ENCODE measurements at places on chromosomes 7 and 10.

GRCh38 chr7:39051707-39052106 lies 74.0 kb downstream of the POU6F2 start:
- no peak for DNase-seq

DNA sequence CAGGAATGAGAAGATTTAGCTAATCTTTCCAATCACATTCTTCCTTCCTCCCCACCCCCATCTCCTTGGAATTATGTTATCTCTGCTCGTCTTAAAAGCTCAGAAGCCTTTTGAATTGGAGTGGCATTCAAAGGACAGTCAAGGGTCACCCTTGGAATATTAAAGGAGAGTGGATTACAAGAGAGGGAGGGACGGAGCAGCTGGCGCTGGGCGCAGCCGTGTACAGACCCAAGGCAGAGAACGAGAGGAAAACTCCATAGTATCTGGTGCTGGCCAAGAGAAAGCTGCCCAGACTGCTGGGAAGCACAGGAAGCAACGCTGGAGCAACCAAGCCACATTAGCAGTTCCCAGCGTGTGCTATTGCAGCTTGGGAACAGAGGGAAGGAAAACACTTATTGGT lies 95.7 kb downstream of the POU6F2 start:
- DNase-seq = no peak

- DNase-seq = no peak
Measured at GRCh38 chr10:35578618-35578956, 26.6 kb upstream of the GJD4 start.

DNA sequence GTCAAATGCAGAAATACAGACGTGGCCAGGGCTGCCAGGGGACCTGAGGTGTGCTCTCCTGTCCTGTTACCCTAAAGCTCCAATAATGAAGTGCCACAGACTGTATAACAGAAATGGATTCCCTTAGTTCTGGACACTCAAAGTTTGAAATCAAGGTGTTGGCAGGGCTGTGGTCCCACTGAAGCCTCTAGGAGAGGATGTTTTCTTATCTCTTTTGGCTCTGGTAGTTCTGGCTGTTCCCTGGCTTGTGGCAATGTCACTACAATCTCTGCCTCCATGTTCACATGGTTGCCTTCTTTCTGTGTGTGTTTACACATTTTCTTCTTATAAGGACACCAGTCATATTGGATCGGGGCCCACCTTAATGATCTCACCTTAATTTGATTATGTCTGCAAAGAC lies 15.3 kb upstream of the EEPD1 start:
- DNase-seq = no peak

Data from CD4-positive, alpha-beta memory T cell (primary cell).